ENCODE measurements at places on chromosomes 4 and X.

DNA sequence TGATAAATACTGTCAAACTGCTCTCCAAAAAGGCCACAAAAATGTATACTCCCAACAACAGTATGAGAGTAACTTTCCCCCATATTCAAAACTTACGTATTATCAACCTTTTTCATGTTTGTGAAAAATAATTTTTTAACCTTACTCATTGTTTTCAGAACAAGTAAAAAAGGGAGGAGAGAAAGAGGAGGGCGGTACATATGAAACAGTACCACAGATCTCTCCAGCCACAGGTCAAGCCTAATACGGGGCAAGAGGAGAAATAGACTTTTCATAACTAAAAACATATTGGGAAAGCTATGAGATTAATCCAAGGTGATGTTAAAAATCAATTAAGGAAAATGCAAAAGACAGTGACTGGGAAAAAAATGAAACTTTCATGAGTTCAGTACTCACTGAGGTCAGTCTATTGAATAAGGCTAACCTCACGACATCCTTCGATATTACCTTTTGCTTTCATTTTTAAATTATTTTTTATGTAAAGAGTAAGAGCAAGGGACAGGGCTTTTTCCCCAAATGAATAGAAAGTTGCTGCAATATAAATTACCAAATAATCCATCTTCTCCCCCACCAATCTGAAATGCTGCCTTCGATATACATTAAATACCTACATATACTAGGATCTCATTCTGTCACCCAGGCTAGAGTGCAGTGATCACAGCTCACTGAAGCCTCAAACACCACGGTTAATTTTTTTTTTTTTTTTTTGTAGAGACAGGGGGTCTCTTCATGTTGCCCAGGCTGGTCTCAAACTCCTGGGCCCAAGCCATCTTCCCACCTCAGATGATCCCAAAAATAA lies 25.3 kb downstream of the FBXW7 start:
- no peak for DNase-seq

DNA sequence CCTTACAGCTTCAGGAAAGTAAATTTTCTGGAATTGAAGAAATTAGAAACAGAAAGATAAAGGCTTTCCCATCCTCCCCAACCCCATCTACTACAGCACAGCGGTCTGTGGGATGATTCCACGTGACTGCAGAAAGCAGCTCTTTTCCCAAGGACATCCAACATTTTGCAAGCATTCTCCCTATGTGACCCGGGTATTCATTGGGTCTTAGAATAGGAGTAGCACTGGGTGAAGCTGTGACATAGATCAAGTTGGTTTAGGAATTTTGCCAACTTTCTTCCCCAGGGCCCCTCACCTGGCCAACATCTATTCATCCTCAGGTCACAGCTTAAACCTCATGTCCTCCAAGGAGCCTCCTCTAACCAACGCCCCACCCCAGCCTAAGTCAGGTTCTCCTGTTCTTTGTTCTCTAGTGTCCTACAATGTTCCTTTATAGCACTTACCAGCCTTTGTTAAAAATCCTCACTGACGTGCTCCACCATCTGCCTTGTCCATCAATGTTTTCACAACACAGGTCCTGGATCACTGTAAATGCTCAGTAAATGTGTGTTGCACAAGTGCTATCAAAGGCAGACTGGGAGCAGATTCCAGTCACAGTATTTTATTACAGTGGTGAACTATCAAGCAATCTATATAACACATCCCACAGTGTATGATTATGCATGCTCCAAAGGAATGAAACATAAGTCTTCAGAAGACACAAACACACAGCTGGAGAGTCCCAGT lies 80.9 kb upstream of the MTM1 start:
- DNase-seq, result no peak

DNA sequence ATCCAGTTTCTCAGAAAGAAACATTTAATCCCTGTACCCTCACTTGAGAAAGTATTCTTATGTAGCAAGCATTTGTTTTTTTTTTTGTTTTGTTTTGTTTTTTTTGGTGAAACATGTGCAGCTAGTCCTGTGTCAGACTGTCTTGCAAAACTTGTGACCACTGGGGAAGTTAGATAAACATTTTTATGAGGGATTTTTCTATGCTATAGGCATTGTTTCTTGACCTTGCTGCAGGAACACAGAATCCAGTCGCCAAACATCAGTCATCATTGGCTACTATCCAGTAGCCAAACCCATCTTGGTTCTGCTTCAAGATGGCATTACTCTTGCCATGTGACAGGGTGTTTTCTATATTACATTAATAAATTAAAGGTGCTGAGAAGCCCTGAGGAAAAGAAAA lies 7.7 kb upstream of the MAPK10 start:
- DNase-seq, result no peak

DNA sequence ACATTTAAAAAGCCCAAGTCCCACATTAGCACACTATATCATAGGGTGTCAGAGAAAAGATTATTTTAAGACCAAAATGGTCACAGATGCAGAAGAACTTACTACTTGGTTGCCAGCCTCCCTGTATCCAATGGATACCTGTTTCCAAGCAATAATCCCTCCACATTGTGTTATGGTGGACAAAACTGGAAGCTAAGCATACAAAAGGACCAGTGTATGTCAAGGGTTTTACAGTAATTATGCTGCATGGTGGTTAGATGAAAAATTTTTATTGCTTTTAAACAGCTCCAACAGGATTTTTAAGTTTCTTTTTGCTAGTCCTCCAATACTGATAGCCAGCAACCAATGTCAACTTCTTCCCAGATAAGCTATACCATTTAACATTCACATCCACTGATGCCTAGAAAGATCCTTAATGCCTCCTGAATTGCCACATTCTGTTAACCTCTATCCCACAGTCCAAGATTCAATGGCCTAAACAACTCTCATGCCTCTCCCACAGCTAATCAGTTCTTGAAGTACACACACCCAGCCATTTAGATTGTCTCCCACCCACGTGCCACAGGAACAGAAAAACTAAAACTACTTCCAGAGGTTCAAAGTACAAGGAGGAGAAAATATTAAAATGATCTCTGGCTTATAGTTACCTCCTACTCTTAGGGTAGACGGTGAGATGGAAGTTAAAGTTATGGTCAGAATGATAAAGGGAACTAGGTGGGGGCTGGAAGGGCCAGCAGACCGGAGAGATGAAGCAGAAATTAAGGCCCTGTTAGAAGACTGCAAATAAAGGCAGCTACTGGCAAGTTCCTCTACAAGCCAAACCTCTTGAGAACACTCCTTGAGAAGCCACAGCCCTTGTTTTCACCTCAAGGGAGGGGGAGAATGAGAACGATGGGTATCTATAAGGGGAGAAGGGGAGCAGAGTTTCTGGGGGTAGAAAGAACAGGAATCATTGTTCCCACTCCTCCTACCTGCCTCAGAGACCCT lies 5.5 kb downstream of the MED14 start:
- no peak for DNase-seq

DNA sequence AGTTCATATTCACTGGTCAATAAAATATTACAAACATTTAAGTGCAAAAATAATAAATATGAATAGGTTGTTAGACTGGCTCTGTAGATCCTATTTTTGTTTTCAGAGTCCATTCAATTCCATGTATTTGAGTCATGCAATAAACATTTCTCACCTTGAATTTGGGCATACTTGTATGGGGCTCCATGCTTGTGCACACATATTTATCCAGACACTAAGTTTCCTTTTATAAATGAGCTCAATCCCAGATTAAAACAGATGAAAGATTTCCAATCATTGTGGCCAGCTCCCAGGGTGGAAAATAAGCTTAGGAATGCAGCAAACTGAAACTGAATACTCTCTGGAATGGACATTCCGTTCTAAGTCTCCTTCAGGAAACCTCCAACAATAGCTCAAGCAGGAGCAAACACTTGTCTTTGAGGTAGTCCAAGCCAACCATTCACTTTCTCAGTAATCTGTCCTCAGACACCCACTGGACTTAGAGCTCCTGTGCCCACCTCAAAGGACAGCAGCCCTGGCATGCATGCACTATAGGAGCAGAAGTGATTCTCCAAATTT lies 16.4 kb downstream of the DMD start:
- no peak for DNase-seq

- no peak for DNase-seq
These were observed 190.6 kb downstream of the MID1IP1 start for GRCh38 chrX:38991656-38992440.

DNA sequence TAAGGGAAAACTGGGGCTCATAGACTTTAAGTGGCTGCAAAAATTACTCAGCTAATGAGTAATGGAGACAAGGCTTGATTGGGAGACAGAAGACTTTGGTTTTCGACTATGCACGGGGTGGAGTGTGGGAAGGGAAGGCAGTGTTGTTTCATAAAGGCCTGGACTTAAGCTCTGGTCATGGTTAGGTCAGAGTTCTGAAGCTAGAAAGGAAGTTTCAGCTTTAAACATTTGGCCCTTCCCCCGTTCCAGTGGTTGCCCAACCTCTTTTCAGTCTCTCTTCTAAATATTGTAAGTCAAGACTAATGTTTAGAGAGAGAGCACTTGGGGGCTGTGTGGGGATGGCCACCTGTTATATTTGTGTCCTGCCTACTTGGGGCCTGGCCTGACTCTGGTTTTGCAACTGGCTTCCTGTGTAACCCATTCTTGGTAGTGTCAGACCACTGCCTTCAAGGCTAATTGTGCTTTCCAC lies 21.0 kb downstream of the MSN start:
- DNase-seq, result no peak

DNA sequence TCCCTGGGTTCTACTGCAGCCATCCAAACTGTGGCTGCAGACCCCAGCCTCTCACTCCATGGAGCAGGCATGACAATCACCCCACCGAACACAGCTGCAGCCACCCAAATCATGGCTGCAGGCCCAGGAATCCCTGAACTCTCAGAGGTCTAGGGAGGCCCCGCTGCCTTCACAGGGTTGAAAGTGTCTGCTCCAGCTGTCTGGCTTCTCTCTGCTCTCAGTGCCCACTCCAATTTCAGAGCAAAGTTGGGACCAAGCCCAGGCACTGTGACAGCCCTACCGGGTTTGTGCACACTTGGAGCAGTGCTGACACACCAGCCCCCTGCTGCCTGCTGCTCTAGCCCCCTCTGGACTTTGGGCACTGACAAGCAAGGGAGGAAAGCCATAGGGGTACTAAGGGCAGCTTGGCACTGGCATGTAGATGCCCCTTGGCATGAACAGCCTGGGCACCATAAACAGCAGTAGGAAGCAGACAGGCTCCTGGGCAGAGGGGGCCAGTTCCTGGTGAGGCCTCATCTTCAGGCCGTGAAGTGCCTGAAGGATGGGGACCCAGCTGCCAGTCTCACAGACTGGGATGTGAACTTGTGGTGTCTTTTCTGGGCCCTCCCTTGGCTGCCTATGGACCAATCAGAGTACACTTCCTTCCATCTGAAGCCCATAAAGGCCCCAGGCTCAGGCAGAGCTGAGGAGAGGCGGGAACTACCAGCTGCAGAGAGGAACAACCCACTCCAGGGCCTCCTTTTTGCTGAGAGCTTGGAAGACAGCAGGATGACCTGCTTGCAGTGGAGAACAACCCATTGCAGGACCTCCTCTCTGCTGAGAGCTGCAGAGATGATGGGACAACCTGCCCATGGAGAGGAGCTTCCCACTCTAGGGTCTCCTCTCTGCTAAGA lies 68.8 kb downstream of the TECRL start:
- no peak for DNase-seq

GRCh38 chr4:186685767-186686183 lies 37.9 kb downstream of the FAT1 start:
- no peak for DNase-seq

DNA sequence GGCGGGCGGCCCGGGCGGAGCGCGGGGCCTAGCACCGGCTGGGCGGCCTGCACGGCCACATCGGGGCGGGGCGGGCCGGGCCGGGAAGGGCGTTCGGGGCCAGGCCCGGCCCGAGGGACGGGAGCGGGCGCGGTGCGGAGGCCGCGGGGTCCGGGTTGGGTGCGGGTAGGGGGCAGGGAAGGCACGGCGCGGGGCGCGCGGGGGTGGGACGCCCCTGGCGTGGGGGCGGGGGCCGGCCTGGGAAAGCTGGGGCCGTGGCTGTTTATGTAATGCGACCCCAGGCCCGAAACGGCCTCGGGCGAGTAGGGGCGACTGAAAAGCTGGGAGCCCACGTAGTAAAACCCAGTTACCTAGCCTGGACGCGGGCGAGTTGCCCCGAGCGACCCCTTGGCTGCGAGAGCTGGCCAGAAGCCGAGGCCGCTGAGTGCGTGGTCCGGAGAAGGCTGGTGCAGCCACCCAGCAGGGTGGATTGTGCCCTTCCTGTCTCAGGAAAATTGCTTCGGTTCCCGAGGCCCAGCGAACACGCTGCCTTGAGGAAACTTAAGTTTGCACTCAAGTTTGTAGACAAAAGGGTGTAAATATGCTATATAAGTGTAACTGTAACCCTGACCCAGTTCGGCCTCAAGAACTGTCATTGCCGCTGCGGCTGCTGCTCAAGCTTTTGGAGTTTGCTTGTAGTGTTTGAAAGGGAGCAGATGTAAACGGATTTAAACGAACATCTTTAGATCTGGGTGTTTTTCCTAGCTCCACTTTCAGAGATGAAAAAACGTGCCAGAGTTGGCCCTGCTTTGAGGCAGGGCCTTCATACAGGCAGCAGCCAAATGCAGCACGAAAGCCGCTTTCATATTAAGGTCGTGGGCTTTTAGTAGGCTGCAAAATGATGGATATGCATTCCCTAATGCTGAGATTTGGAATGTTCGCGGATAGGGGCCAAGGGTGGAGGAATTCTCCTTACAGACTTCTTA lies 674 bp downstream of the SEC24B start:
- no peak for DNase-seq

DNA sequence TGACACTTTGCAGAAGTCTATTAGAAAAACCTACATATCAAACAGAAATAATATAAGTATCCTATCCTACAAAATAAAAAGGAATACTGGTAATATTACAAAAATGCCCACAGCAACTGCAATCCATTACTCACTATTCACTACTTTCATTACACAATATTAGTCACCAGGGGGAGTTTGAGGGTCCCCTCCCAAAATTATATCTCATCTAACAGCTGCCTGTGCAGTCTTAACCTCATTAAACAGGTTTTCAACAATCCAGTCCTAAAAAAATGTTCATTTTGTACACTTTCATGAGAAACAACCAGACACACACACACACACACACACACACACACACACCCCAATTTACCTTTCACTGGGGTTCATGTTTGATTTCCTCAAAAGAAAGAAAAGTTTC lies 2.9 kb downstream of the CLOCK start:
- DNase-seq, result no peak

DNA sequence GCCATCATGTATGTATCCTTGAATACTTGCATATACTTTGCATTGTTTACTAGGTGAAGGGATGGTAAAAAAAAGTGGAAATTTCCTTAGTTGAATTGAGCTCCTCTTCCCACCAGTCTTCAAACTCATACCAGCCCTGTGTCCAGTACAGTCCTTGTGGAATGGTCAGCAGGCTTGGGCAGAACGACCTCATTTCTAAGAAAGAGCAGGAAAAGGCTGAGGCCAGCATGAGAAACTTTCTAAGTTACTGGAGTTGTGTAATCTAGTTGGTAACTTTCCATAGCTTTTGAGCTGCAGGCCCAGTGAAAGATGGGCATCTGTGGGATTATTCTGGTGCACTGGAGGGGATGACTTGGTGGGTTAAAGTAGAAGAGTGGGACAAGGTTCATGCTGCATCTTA lies 87.6 kb downstream of the DCUN1D4 start:
- no peak for DNase-seq

GRCh38 chr4:18664171-18664570 lies 642.6 kb upstream of the LCORL start:
- DNase-seq, result no peak
